ENCODE measurements at places on chromosomes 4 and X. TPM values are rescaled to one million over a fixed set of nuclear protein-coding genes. Genes with fewer than 3 reads are reported as not detected.

Gene SPANXN4
- not detected for total RNA-seq

Gene LRRC66
- total RNA-seq, result 0.29 TPM

Gene MAGED4
- 7.0 TPM for total RNA-seq

Gene UGT2B7
- not detected for total RNA-seq

Gene MAGEA3
- not detected for total RNA-seq

Gene ADAMTS3
- total RNA-seq, result 4.7 TPM

Gene NKX3-2
- not detected for total RNA-seq

Gene PTTG2
- total RNA-seq, result not detected

Gene GALNTL6
- total RNA-seq, result not detected

Gene VEGFD
- 0.65 TPM for total RNA-seq

Gene CXorf65
- not detected for total RNA-seq

Gene TAF7L
- total RNA-seq, result 2.4 TPM

Gene SMIM10L2A
- 0.53 TPM for total RNA-seq

Gene S100G
- not detected for total RNA-seq

Gene CPZ
- total RNA-seq, result not detected

Gene DUSP9
- total RNA-seq, result 0.29 TPM

Gene PRR32
- not detected for total RNA-seq

Gene GPR143
- 3.3 TPM for total RNA-seq

Gene PTCHD1
- not detected for total RNA-seq

Gene CLCN5
- total RNA-seq, result 16.1 TPM

Gene ATP2B3
- not detected for total RNA-seq

Gene FABP2
- total RNA-seq, result not detected

Measured in thoracic aorta endothelial cell (primary cell).